ENCODE measurements at places on chromosomes 13 and 19.
A peak's percentile ranks its signal among the peaks of the same experiment; 100 is the strongest.

DNA sequence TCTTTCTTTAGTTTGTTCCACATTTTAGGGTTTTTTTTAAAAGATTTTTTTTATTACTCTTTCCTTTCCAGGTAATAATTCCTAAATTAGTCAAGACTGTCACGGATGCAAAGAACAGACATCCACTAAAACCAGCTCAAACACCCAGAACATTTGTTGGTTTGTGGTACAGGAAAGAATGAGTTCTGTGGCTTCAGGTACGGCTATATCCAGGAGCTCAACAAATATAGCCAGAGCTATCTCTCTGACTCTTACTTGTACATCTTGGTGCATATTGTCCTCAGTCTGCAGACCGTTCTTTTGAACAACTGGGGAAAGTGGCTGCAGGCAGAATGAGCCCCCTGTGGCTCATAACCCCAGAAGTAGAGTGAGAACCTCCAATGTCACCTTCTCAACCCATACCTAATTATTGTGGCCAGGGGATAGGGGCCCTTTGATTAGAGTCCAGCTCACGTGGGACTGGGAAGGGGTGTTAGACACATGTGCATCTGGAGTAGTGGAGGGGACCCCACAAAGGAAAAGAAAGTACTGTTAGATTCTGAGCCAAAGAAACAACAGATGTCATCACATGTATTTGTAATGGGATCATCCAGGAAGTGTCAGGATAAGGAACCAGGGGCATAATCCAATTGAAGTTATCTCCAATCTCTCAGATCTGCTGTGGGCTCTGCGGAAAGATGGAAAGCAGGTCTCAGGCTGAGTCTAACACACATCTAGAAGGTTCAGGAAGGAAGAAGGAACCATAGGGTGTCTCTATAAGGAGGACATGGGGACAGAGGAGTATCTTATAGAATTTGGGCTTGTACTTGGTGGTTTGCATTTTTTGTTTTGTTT lies 1.9 kb upstream of the ZNF358 start:
- DNase-seq: no peak

- DNase-seq: no peak
Observed at GRCh38 chr19:40571005-40571318, 5.7 kb upstream of the SHKBP1 start.

- DNase-seq: no peak
Observed at GRCh38 chr13:32642858-32643257, 56.6 kb downstream of the PDS5B start.

- DNase-seq: no peak
Observed at GRCh38 chr13:25046985-25047511, 48.9 kb upstream of the PABPC3 start.

GRCh38 chr13:22017226-22017625 lies 346.4 kb downstream of the FGF9 start:
- DNase-seq: peak; percentile 5

- no peak for DNase-seq
Observed at GRCh38 chr13:26133851-26134250, 82.0 kb upstream of the SHISA2 start.

DNA sequence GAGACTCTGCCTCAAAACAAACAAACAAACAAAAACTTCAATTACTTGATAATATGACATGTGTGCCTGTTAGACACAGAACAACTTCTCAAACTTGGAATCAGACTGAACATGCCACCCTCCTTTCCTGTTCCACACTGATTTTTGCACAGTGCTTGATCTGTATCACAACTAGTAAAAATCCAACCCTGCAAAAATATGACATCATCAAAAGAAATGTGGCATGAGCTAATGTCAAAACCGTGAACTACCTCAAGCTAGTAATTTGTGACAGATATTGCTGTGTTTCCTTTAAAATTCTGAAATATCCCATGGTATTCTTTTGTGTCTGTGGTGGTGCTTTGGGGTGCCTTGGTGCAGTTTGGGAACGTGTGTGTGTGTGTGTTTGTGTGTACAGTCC lies 8.2 kb downstream of the MYCBP2 start:
- no peak for DNase-seq

DNA sequence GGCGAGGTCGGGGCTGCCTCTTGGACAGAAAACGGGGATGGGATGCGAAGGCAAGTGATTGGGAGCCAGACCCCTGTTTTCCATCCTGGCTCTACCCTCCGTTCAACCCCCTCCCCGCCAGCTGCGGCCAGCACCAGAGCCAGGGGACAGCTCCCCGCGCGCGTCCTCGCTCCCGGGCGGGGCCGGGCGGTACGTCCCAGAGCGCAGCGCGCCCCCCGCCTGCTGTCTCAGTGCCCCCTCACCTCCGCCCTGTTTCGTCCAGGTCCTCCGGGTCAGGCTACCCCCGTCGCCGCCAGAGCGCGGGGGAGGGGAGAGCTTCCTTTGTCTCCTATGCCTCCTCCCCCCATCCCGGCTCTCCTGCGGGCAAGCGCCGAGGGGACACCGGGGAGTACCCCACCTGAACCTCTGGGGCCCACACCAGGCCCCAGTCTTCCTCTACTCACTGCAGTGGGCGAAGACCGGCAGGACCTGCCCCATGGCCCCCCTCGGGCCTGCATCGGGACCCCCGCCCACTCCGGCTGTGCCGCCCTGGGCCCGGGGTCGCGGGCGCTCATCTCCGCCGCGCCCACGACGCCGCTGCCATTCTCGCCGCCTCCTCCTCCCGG lies 396 bp downstream of the RTN2 start:
- peak; percentile 47 for DNase-seq

DNA sequence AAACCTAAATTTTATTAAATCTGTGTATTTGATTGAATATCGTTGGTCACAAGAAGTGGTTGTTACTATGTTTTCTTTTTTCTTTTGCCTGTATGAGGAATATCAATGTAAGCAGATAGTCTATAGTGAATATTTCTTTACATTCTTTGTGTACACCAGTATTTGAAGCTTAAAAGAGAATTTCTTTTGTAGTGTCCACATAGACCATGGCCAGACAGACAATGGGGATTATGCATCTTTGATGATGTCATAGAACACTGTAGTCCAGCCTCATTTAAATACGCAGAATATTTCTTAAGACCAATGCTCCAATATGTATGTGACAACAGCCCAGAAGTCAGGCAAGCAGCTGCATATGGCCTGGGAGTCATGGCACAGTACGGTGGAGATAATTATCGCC lies 64.8 kb downstream of the IPO5 start:
- DNase-seq: no peak
